ENCODE measurements at places on chromosomes 5 and 9.

- DNase-seq = no peak
Measured at GRCh38 chr5:35483191-35483590, 134.5 kb upstream of the SPEF2 start.

DNA sequence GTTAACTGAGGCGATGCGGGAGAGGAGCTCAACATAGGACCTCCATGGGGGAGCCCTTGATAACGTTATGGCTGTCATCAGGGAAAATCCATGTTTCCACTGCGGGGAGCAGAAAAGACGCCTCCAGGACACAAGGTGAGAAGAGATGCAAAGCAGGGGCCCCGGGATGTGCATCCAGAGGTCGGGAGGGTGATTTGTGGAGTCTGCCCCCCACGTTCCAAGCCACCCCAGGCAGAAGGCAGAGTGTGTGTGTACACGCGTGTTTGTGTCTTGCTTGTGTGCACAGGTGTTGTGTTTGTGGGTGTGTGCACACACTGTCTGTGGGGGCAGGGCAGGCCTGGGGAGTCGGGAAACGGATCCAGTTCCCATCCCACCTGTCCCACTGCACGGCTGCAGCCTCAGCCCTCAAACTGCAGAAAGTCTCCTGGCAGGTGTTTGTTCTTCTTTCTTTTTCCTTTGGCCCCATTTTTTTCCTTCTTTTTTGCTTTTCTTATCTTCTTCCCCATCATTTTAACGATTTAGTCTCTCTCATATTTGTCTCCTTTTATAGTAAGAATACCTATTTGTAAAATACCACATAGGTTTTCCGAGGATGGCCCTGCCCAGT, 17.4 kb upstream of the PLEKHG4B start:
- no peak for DNase-seq

GRCh38 chr9:37946971-37947370, 43.0 kb upstream of the SLC25A51 start:
- no peak for DNase-seq

GRCh38 chr5:173880306-173880985, 7.7 kb upstream of the CPEB4 start:
- no peak for DNase-seq
